AG04449 (cell line): ENCODE measurements at places on chromosomes 11 and 22.
A peak's percentile ranks its signal among the peaks of the same experiment; 100 is the strongest.

- no peak for DNase-seq
These were observed 2.9 kb upstream of the WDR74 start for GRCh38 chr11:62842171-62842741.

DNA sequence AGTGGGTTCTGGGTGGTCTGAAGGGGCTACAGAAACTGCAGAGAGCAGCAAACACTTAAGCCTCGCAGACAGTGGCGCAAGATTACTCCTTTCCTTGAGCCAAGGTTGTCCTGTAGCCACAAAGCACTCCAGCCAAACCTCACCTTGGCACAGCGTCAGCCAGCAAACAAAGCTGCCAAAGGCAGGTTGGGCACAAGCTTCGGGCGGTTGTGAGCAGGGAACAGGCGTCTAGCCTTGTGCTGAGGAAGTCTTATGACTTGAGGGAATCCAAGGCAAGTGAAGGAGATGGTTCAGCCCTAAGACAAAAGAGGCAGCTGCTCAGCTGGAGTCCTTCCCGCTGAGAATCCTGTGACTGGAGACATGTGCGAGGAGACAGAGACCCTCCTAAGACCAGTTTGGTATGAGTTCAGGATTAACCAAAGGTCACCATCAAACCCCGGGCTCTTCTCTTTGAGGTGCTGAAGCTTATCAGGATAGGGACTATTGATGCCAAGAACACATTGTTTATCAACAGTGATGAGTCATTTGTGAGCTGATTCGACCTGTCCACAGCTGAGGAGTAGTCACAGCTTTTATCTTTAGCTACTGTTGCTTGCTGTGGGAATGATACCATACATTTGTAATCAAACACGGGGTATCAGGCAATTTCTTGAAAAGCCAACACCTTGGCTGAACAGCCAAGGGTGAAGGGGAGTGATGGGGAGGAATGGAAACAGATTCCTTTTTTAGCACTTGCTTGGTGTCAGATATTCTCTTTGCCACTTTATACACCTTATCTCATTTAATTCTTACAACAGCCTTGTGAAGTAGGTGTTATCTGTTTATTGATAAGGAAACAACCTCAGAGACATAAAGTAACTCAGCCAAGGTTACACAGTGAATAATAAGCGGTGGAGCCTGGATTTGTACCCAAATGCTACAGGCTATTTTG, 4.6 kb downstream of the ADM start:
- no peak for DNase-seq

DNA sequence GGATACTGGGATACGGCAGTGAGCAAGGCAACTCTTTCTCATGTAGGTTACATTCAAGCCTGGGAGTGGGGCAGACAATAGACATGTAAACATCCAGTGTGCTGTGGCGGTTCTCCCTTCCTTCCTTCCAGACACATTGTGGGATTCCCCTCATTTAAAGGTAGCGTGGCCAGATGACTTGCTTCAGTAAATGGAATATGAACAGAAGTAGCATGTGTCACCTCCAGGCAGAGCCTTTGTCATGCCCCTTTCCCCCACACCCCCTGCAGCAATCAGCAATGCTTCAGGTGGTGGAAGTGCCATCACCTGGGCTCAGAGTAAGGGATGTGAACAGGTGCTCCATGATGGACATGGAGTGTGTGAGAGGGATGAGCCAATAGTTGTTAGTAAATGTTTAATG, 34.8 kb upstream of the TTC12 start:
- DNase-seq = no peak

GRCh38 chr22:48631288-48631863, 1196.3 kb downstream of the BRD1 start:
- DNase-seq = no peak

DNA sequence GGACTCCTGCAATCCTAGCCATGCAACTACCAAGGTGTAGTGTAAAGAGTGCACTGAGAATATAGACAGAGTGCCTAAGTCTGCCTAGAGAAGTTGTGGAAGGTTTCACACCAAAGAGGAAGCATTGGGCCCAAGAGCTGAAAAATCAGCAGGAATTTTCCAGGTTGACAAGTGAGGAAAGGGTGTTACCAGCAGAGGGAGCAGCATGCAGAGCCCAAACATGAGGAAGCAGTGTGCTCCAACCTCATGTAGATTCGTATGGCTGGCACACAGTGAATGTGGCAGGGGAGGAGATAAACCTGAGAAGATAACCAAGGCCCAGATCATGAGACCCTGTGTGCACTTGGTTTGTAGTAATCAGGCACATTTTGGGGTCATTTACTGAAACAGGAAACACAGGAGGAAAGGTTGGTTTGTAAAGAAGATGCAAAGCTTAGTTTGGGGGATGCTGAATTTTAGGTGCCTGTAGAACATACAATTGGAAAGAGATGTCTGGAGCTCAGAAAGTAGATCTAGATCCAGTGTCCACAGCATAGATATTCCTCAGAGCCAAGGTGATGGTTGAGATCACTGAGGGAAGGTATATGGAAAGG, 1.7 kb downstream of the HPX start:
- DNase-seq = no peak

DNA sequence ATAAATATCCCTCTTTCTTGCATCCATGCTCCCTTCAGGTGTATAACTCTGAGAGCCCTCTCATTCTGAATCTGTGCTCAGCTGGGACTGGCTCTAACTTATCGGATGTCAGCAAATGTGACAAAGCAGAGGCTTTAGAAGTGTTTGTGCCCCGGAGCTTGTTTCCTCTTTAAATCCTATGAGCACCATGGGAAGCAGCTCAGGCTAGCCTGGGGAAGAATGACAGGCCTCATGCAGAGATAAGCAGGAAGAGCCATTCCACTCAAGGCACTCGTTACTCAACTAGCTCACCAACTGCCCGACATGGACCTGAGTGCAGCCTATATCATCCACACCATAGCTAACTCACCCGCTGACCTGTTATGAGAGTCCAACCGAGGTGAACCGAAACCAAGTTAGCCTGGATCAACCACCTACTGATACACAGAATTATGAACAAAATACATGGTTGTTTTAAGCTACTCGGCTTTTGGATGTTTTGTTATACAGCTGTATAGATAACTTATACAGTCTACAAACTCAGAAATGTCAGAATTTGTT, 990.7 kb downstream of the NTM start:
- DNase-seq = no peak

GRCh38 chr11:23679041-23679440, 817.8 kb upstream of the LUZP2 start:
- no peak for DNase-seq

DNA sequence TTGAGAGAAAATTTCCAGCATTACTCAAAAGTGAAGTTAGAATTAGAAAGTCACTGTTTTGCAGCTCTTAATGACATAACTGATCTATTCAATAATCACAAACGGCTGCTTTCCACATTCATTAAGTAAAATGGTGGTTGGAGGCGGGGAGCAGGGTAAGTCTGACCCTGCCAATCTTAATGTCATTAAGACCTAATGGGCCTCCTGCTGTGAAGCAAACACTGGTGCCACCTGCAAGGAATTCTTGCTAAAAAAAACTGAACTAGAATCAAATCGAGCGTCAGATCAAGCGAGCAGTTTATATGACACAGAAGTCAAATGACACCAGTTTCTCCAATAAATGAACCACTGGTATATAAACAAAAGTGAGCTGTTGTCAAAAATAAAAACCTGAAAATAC, 351.5 kb downstream of the BRD1 start:
- DNase-seq = no peak

DNA sequence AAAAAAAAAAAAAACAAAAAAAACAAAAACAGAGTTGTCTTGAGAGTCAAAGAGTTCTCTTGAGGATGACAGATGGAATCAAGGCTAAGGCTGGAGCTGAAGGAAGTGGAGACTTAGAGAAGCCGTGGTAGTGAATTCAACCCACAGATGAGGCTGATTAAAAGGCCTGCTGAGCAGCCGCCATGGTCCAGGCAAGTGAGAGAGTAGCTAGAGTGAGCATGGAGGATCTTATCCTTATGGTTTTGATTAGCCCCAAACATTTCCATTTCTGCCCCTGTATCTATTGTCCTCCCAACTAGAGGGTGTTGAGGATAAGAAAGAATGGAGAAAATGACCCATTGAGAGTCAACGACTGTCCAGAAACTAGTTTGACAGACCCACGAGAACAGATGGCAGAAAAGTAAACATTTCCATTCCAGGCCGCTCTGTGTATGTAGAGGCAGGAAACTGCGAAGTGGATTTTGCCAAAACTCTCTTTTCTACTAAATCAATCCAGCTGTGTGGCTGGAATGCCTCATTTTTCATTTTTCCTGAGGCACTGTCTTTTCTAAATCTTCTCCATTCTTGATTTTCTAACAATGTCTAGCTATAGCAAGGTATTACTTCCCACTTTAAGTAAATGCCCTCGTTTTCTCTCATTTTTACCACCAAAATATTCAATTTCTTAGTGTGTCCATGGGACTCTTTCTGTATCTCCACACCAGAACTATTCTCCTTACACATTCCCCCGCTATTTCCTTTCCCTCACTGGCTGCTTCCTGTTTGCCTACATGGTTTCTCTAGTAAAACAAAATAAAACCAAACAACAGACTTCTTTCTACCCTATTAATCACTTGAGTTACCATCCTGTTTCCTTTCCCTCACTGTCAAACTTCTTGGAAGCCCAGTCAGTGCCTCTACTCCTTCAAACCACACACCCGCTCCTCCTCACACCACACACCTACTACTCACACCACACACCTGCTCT, 5.4 kb upstream of the MMP8 start:
- no peak for DNase-seq

GRCh38 chr11:82663535-82663934, 70.1 kb downstream of the FAM181B start:
- DNase-seq = no peak

DNA sequence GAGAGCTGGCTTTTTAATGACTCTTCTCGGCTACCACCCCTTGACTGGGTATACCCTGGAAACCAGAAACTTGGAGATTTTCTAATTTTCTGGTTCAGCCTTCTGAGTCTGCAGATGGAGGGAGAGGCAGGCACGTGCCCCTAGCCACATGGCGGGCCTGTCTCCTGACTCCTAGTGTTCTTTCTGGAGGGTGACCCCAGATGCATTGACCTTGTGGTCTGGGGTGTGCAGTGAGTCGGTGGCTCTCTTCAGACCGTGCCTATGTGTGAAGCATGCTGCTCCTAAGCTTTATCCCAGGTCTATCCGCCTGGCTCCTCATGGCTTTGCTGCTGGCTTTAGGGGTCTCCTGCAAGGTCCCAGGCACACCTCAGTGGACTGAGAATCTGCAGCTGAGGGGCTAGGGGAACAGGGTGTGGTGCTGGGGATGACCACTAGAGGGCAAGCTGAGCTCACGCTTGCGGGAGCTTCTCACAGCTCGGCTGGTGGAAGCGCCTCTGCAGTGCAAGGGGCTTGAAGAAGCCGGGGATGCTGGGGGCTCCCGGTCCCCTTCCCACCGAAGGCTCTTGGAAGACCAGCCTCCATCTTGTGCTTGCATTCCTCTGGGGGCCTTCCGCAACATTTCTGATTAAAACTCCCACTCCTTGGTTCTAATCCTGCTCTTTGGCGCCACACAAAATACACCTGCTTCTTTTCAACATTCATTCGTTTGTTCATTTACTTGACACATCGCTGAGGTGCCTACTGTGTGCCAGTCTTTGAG, 51.8 kb downstream of the OTOG start:
- DNase-seq = peak; percentile 3

DNA sequence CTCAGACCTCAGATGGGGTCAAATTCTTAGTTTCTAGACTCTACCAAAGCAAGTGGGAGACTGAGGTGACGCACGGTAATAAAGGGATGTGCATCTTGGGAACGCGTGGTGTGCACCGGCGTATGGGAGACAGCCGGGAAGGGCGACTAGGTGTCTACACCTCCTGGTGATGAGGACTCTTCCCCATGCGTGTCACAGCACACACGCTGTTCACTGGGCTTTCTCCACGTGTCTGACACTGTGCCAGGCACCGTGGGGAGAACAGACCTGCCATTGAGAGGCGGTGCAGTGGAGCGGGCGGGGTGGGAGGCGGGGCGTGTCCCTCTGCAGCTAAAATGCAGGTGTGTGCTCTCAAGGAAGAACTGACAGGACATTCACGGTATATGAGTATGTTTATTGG, 5.3 kb downstream of the FXYD6 start:
- no peak for DNase-seq

- DNase-seq = no peak
These were observed 614.6 kb downstream of the TBC1D22A start for GRCh38 chr22:47376901-47377505.

DNA sequence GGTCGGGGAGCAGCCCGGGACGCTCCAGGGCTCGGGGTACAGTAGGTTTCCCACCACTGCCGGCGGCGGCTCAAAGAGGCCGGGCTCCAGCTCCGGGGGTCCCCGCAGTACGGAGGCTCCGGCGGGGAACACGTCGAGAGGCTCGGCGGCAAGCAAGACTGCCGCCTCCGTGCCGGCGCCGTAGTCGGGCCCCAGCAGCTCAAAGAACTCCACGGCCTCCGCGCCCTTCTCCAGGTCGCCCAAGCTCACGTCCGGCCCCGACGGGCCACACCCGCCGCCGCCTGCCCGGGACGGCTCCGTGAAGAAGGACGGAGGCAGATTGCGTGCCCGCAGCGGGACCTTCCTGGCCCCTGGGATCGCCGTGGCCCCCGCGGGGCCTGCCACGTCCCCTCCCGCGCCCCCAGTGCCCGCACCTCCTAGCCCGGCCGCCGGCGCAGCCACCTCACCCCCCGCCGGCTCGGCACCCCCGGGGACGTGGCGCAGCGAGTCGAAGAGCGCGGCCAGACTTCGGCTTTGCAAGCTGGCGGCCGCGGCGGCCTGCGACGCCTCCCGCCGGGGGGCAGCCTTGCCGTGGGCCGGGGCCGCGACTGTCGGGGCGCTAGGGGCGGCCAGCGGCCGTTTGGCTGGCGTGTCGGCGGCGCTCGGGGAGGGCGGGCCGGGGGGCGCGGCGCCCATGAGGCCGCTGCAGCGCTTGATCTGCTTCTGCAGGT, 775 bp downstream of the FAM181B start:
- no peak for DNase-seq

- no peak for DNase-seq
These were observed 34.1 kb downstream of the CD44 start for GRCh38 chr11:35173011-35173511.

- DNase-seq = no peak
These were observed 48.0 kb downstream of the MYO7A start for GRCh38 chr11:77175869-77176539.

DNA sequence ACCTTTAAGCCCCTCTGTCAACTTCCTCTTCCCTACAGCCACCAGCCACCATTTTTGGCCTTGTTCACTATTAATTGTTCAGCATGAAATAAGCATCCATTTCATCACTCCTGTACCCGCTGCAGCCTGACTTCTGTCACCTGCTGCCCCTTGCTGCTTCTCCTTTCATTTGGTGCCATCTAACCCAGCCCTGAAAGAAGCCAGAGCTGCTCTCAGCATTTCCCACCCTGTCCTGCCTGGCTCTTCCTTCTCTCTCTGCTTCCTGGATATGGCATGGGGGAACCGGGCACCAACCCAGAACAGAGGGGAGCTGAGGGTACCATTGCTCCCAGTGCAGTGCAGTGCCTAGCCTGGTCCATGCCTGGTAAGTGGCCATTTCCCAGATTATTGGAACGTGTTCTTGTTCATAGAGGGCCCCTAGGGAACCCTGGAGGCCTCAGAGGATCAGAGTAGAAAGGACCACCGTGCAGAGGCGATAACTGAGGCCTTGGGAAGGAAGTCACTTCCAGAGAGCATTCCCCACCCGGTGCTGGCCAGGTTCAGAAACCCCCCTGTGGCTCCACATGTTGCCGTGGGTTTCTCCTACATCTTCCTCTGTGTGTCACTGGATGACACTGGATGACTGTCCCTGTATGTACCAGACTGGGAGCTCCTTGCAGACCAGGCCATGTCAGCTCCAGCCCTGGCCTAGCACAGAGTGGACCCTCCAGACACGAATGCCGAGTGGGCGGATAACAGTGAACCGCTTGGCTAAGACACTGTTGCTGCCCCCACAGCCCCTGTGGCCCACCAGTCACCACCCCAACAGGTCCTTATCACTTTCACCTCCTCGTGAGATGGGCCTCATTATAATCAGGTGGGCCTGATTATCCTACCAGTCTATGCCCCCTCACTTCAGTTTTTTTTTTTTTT, 4.7 kb downstream of the YDJC start:
- no peak for DNase-seq
